Hematopoietic multipotent progenitor cell treated with erythropoietin and hydrocortisone succinate and interleukin-3 and kit ligand, for 6 days (in vitro differentiated cells): ENCODE measurements at places on chromosomes 12 and 14.

DNA sequence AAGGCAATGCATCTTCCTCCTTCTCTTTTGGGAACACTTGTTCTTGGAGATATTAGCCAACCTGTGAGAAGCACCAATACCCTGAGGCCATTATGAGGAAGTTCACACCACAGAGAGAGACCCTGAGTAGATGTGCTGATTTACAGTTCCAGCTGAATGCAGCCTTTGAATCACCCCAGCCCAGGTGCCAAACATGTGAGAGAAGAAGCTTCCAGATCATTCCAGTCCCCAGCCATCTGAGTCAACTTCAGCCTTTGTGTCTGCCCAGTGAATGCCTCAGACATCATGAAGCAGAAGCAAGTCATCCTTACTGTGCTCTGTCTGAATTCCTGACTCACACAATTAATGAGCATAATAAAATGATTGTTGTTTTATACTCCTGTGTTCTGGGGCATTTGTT lies 25.1 kb downstream of the C12orf42 start:
- no peak for DNase-seq

GRCh38 chr14:28707814-28708213 lies 58.8 kb upstream of the FOXG1 start:
- no peak for DNase-seq

DNA sequence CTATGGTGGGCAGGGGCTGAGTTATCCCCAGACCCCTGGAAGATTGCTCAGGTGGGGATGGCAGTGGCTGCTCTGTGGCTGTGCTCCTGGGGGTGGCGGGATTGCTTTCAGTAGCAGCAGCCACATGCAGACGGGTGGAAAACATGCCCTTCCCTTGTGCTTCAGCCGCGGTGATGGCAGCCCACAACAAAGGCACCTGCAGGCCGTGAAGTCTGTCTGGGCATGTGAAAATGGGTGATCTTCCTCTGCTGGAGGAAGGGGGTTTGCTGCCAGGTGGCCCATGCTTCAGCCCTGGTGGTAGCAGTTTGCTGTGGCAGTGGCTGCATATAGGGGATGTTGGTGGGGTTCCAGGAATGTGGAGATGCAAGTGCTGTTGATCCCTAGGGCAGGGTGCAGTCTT lies 326.2 kb upstream of the RGS6 start:
- DNase-seq, result no peak

GRCh38 chr14:79764323-79764722 lies 447.0 kb downstream of the DIO2 start:
- DNase-seq, result no peak

GRCh38 chr12:117202033-117202432 lies 11.8 kb upstream of the FBXO21 start:
- no peak for DNase-seq

DNA sequence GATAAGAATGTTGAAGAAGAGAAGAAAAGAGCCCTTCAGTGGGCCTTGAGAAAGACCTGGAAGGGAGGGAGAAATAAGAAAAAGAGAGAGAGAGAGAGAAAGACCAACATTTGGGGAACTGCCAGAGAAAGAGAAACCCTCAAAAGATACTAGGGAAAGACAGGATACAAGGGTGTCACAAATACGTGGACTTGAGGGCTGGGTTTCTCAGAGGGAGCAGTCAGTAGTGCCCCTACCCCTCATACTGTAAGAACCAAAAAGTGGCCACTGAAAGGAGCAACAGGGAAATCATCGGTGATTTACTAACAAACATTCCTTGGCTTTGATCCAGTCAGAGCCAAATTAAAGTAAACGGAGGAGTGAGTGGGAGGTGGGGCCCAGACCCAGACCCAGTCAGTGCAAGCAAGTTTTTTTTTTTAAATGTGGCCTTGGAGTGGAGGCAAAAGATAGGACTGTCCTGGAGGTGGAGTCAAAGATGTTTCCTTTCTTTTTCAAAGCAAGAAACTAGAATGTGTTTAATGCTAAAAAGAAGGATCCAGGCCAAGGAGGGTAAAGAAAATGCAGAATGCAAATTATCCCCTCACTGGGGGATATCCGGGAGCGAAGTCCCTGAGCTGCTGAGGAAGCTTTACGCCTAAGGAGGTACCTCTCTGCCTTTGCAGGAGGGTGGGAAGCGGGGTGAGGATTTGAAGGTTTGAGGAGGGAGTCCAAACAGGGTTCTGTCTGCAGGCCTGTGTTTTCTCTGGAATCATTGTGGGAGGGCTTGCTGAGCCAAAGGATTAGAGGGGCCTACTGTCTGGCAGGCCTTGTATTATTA lies 143.5 kb upstream of the AMIGO2 start:
- peak; percentile 33 for DNase-seq

DNA sequence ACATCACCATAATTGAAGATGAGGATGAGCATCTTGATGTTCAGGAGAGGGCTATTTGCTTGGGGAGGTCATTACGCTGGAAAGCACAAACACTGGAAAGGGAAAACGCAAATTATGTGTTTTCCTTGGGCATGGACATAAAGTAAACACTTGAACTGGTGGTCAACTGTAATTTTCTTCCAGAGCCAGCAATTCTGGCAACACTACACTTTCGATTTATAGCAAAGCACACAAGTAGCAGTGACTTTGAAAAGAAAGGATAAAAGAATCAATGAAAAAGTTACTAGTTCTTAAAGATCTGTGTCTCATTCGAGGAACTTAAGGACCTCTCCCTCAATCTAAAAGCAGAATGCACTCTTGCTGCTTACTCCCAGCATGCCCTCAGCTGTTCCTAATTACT lies 2.2 kb downstream of the CLEC14A start:
- no peak for DNase-seq

- no peak for DNase-seq
Measured at GRCh38 chr14:62921466-62921865, 123.8 kb downstream of the KCNH5 start.

DNA sequence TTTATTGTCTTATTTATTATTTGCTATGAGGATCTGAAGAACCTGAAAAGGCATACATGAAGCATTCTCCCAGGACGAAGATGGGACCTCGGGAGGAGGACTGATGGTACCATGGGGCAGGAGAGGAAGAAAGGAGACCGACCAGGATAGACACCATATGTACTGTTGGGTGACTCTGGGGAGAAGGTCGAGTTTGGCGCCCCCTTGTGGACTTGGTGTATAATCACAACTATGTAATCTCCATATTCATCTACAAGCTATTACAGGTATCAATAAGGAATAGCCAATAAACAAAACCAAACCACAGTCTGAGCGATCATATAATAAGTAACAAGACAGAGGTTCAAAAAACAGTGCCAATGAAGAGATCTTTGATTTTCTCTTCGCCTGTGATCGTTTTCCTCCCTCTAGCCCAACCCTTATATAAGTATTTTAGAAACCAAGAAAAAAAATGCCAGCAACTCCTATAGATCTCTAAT lies 139.1 kb downstream of the SPTSSA start:
- DNase-seq, result peak; percentile 76

DNA sequence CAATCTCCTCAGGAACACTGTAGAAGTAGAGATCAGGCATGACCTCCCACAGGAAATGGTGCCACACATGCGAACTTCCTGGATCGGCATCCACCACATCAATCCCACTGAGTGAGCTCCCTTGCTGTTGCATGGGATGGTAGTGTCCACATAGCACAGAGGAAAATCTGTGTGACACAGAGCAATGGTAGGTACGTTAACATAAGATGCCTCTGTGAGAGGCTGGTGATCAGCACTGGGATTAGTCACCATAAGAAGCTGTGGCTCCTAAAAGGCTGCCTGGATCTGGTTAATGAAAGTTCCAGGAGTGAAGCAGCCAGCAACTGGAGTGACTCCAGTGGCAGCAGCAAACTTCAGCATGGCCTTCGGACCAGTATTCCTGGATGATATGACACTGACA lies 21.8 kb downstream of the WDHD1 start:
- DNase-seq, result no peak

GRCh38 chr12:7929083-7929792 lies 6.7 kb downstream of the SLC2A3 start:
- no peak for DNase-seq

DNA sequence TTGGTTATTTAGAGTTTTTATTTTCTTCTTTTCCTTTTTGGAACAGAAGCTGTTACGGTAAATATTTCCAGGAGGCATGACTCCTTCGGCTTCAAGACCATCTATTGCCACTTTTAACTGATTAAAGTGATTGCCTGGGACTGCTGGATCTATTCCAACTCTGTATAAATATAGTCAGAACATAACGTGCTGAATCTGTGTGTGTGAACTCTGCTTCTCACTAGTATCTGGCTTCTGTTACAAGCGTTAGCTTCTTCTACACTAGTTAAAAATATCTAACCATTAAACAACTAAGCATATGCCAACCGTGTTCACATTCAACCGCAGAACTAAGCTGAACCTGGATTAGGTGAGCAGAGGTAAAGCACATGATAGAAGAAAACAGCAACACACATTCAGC lies 49.0 kb downstream of the TMTC1 start:
- DNase-seq, result no peak

DNA sequence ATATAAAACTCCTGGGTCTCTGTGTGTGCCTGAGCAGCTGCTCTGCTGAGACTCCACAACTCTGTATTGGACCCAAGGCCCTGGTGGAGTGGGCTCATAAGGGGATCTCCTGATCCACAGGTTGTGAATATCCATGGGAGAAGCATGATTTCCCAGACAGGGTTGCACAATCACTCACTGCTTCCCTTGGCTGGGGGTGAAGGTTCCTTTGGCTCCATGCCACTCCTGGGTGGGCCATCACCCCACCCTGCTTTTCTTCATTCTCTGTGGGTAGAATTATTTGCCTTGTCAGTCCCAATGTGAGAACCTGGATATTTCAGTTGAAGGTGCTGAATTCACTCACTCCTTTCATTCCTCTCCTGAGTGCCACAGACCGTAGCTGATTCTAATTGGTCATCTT lies 205.2 kb upstream of the TMEM260 start:
- DNase-seq, result no peak

GRCh38 chr14:103104654-103105452 lies 10.3 kb downstream of the EXOC3L4 start:
- peak; percentile 65 for DNase-seq

- DNase-seq, result no peak
Measured at GRCh38 chr12:27535318-27535717, 11.3 kb downstream of the PPFIBP1 start.

GRCh38 chr14:103890821-103891666 lies 37.2 kb upstream of the TDRD9 start:
- no peak for DNase-seq

DNA sequence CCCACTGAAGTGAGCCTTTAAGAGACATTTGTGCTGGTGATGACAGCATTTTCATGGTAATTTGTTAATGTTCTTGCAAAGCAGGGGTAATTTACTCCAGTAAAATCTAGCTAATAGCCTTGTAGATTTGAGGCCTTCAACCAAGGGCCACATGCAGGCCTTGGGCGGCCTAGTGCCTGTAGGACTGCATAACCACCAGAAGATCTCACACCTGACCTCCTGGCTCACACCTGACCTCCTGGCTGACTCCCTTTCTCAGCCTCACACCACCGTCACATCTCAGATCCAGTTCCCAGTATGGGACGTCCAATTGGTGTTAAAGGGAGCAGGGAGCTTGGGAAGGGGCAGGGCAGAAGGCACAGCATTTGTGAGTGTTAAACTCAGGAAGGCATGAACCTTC lies 26.9 kb downstream of the C12orf42 start:
- DNase-seq, result no peak

DNA sequence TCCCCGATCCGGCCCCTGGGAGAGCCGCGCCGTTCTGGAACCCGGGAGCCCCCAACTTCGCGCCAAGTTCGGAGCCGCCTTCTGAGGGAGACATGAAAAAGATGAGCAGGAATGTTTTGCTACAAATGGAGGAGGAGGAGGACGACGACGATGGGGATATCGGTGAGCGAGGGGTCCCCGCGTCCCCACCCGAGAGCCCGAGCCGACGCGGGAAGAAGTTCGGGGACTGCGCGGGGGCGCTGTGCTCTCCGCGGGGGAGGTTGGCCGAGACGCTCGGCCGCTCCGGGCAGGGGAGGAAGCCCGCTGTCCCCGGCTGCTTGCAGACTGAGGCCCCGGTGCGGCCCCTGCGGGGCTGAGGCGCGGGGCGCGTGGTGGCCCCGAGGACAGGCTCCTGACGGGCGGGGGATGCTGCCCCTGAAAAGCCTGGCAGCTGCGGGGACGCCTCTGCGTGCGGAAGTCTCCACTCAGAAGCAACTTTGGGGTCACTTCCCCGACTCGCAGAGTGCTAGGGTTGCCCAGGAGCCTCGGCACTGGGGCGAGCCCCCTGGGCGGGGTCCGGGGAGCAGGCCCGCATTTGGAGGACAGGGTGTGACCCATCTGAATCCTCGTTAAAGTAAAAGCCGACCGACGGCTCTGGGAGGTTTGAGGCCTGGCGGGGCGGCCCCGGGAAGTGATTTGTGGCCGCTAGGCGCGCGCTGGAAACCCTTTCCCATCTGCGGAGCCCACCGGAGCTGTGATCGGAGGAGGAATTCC lies 511 bp downstream of the ANO6 start:
- DNase-seq, result peak; percentile 68

DNA sequence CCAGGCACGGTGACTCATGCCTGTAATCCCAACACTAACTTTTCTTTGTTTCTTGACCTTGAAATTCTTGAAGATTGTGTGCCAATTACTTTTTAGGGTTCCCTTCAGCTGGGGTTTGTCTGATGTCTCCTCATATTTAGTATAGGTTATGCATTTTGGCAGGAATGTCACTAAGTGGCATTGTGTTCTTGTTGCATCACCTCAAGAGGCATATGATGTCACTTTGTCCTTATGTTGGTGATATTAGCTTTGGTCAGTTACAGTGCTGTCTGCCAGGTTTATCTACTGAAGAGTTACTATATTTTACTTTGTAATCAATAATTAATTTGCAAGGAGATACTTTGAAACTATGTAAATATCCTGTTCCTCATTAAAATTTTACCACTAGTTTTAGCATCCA lies 61.0 kb upstream of the BTG1 start:
- no peak for DNase-seq

DNA sequence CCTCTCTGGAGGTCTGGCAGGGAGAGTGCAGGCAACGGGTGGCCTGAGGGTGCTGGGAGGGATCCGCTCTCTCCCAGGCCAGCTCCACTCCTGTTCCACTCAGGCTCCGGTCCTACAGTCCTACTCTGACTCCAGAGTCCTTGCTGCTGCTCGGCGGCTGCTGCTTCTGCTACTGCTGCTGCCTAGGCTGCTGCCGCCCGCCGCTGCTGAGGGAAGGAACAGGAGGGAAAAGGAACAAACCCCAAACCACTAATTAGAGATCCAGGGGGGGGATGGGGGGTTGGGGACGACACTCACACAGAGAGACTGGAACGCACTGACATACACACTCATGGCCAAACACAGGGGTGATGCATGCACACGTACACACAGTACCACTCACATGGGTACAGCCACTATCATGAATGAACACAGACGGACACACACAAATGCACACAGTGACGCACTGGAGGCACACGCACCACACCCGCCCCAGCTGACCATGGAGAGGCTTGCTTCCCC lies at the start of gene SP7:
Gene SP7, minus strand, starts transcription at position 174 of the 501 bp plus-strand sequence. CDS start 708 bp downstream, outside the sequence.
- peak; percentile 47 for DNase-seq

- no peak for DNase-seq
Measured at GRCh38 chr14:88856786-88857366, 32.4 kb downstream of the TTC8 start.
